Fibroblast of upper back skin (primary cell): ENCODE measurements at places on chromosomes 11 and 22.
A peak's percentile ranks its signal among the peaks of the same experiment; 100 is the strongest.

GRCh38 chr11:119361056-119361787 is 14.7 kb upstream of the MFRP start:
- DNase-seq, result peak; percentile 82

DNA sequence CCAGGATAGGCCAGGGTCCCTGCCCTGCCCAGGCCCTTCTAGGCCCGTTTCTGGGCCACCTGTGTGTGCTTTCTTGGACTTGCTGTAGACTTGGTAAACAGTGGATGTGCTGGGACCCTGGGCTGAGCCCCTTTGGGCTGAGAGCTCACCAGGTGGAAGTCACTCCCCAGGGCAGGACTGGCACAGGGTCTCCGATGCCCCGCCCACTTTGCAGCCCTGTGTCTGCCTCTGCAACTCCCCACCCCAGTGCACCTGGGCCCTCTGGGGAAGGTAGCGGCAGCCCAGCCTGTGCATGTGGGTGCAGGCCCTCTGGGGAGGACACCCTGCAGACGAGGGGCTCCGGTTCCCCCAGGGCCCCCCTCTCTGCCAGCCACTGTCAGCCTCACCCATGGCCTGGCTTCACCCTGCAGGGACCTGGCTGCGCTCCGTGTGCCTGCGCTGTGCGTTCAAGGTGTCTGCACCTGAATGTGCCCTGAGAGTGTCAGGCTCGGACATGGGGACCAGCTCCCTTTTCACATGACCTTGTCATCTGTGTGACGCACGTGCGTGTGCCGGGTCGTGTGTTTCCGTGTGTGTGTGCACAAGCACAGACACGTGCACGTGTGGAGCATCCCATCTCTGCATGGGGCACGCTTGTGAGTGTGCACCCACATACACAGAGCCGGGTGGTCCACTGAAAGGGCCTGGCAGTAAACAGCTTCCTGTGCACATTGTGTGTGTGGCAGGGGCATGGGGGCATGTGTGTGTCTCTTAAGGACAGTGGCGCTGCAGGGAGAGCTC is 118.5 kb downstream of the KCNQ1OT1 start:
- no peak for DNase-seq

DNA sequence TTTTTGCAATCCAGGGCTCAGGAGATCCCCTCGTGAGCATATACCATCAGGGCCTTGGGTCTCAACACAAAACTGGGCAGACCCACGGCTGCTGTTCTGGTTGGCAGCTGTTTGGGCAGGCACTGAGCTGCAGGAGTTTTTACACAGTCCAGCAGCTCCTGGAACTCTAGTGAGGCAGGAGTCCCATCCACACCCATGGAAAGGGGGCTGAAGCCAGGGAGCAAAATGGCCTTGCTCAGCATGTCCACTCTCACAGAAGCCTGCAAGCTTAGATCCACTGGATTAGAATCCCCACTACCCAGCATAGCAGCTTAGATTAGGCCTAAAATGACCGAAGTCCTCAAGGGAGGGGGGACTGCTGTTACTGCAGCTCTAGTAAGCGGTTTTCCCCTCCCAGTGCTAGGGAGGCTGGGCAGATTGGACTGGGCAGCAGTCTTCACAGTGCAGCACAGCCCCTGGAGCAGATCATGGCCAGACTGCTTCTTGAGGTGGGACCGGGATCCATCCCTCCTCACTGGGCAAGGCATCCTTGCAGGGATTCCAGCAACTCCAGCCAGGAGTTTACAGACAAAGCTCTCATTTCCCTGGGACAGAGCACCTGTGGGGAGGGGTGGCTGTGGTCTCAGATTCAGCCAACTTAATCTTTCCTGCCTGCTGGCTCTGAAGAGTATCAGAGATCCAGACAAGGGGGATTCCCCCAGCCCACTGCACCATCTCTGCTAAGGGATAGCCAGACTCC is 36.4 kb upstream of the CARD16 start:
- DNase-seq, result no peak

DNA sequence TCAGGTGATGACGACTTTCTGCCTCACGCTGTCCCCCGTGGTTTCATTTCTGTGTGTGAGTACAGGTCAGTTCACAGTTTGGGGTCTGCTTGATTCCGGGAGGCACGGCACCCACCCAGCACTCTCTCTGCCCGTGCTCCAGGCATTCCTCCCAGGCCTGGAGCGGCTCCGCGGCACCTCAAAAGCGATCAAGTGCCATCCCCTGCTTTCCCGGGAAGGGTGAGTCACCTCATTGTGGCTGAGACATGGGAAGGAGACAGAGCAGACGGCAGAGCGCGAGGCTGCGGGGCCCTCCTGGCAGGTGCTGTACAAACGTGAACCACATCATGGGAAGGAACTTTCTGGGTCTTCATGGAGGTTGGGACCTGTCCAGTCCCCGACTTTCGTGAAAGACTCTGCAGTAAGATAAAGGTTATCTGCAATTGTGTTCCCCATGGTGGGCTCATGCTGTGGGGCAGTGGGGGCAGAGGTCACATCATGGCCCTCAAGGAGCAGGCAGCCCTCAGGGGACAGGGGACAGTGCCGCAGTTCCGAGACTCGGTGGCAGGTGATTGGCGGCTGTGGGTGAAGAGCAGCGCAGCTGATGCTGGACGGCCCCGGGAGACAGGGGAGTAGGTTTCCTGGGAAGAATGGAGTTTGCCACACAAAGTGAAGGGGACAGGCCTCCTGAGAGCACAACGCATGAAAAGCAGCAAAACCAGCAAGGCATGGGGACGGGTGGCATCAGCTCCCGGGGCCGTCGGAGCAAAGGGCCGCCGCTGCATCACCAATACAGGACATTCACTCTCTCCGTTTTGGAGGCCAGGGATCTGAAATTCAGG is 65.3 kb downstream of the CELSR1 start:
- no peak for DNase-seq

GRCh38 chr22:45231293-45231692 is 9.4 kb downstream of the KIAA0930 start:
- no peak for DNase-seq

GRCh38 chr11:106421676-106422292 is 344.3 kb downstream of the AASDHPPT start:
- peak; percentile 60 for DNase-seq

DNA sequence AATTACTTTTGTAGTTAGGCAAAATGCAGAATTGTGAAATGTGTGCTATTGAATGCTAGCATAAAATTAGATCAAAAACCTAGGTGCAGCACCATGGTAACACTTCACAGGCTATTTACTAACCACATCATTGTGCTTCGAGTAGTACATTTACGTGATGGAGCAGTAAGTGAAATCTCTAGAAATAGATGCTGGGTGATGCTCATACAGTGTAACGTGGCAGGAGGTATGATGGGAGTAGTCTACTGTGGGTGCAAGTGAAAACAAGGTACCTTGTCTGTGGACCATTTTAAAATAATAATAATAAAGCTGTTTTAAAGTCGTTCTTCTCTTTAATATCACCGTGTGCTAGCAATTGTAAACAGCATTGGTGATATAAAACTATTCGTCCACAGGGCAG is 132.3 kb downstream of the DYNC2H1 start:
- DNase-seq, result no peak

GRCh38 chr11:7449211-7449840 is 36.0 kb upstream of the OLFML1 start:
- DNase-seq, result no peak

DNA sequence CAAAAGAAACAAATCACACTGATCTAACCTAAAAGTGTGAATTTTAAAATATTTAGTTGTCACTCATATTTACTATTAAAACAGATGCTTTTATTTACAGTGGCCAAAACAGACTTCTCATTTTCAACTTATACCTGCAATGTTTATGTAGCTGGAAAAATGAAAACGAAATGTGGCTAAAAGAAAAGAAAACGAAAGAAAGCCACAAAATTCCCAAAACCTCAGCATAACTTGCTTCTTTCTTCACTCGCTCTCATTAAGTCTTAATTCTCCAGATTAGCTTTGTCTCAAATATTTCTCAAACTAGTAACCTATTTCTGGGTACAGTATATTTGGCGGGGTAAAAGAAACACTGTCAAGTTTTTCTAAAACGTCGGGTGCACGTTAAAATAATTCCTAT is 693 bp downstream of the CSTF3 start:
- DNase-seq, result no peak

GRCh38 chr11:45876401-45876800 is 9.1 kb upstream of the MAPK8IP1 start:
- no peak for DNase-seq

GRCh38 chr22:46673205-46673604 is 53.0 kb downstream of the GRAMD4 start:
- DNase-seq, result peak; percentile 30

- DNase-seq, result peak; percentile 49
These were observed 10.4 kb upstream of the HIKESHI start for GRCh38 chr11:86291466-86292262.

DNA sequence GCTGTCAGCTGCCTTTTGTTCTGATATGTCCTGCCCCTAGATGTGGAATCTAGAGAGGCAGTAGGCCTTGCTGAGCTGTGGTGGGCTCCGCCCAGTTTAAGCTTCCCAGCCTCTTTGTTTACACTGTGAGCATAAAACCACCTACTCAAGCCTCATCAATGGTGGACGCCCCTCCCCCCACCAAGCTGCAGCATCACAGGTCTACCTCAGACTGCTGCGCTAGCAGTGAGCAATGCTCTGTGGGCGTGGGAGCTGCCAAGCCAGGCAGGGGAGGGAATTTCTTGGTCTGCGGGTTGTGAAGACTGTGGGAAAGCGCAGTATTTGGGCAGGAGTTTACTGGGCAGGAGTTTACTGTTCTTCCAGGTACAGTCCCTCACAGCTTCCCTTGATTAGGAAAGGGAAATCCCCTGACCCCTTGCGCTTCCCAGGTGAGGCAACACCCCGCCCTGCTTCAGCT is 98.5 kb downstream of the SMCO4 start:
- no peak for DNase-seq

- DNase-seq, result peak; percentile 43
These were observed 79.9 kb upstream of the DRD2 start for GRCh38 chr11:113555071-113555619.

GRCh38 chr11:26088391-26088790 is 243.5 kb upstream of the ANO3 start:
- DNase-seq, result peak; percentile 57

- DNase-seq, result no peak
These were observed 1.2 kb downstream of the SERGEF start for GRCh38 chr11:18011633-18012032.

DNA sequence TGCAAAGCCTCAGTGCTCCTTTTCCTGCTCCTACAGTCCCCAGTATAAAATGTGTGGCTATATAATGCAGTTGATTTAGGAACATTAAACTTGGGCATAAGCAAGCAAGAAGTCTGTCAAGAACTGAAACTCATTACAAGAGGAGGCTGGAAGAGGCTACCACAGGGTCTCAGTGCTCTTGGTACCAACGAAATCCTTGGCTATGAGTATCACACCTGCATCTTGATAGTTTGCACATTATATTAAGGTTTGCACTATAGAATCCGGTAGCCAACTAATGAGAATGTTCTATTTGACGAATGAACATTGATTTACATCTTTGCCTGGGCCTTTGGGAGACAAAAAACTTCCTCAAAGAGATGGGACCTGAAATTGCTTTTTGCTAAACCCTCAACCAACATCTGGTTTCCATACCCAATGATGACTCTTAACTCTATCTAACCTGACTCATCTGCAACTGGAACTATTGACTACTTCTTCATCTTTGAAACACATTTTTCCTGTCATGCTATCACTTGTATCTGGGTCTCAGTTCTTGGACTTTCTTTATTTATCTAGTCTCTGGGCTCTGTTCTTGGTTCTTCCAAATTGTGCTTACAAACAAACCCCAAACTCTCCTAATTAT is 207.2 kb upstream of the CTSC start:
- peak; percentile 63 for DNase-seq

GRCh38 chr22:23199159-23199558 is 18.9 kb downstream of the BCR start:
- DNase-seq, result peak; percentile 23

DNA sequence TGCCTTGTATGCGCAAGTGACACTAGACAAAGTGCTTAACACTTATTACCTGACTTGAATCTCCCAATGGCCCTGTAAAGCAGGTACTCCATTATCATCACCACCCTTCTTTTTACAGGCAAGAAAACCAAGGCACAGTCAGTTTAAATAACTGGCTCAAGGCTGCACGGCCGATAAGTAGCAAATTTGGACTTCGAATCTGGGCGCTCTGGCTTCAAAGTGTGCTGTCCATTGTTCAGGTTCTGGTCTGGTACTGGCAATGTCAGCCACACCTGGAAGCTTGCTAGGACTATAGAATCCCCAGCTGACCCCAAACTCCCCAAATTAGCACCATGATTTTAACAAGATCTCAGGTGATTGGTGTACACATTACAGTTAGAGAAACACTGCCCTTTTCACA is 19.3 kb upstream of the EHF start:
- DNase-seq, result no peak

DNA sequence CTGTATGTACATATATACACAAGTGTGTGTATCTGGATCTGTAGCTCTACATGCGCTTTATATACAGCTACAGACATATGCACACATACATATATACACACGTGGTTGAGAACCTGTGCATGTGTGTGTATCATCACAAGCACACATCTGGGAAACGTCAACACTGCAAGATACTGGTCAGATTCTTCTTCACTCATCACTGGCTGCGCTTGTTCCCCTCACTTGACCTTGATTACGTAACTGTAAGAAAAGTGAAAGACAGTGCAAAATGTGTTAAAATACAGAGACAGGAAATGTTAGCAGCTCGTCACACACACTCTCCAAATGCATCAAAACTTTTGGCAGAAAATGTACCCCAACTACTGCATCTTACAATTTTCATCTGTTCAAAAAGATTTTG is 51.9 kb upstream of the MN1 start:
- peak; percentile 35 for DNase-seq

DNA sequence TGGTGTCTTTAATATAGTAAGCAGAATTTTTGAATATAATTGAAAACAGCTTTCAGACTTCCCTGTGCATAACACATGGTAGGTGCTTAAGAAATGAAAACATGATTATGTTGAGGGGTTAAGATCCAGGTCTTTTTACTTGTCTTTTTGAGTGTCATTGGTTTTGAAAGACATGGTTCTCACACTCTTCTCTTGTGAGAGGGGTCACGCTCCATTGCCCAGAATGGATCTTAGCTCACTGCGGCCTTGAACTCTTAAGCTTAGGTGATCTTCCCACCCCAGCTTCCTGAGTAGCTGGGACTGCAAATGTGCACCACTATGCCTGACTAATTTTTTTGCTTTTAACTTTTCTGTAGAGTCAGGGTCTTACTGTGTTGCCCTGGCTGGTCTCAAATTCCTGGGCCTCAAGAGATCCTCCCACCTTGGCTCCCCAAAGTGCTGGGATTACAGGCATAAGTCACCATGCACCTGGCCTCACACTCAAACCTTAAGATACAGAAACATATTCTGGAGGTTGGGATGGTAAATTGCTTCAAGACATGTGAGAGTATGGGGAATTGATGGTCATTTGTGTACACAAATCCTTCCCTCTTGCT is 1.4 kb downstream of the SPCS2 start:
- no peak for DNase-seq

DNA sequence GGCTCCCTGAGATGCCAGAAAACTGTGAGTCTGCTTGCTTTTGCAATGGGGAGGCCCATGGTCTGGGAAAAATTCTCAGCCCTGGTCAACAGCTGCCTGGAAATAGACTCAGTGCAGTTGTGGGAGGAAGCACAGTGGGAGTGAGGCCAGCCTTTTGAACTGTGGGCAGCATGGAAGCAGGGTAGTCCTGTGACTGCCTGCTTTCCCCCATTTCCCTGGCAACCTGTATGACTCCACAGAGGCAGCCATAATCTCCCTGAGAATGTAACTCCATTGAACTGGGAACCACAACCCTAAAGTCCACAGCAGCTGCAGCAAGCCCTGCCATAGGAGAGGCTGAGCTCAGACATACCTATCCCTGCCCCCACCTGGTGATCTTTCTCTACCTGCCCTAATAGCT is 494.6 kb upstream of the FAT3 start:
- DNase-seq, result no peak
